ENCODE measurements at places on chromosomes 13 and 19.
A peak's percentile ranks its signal among the peaks of the same experiment; 100 is the strongest.

GRCh38 chr19:38642176-38642575 lies 5.3 kb upstream of the ACTN4 start:
- no peak for DNase-seq

- peak; percentile 74 for DNase-seq
These were observed 7.4 kb upstream of the SLITRK6 start for GRCh38 chr13:85806553-85807175.

DNA sequence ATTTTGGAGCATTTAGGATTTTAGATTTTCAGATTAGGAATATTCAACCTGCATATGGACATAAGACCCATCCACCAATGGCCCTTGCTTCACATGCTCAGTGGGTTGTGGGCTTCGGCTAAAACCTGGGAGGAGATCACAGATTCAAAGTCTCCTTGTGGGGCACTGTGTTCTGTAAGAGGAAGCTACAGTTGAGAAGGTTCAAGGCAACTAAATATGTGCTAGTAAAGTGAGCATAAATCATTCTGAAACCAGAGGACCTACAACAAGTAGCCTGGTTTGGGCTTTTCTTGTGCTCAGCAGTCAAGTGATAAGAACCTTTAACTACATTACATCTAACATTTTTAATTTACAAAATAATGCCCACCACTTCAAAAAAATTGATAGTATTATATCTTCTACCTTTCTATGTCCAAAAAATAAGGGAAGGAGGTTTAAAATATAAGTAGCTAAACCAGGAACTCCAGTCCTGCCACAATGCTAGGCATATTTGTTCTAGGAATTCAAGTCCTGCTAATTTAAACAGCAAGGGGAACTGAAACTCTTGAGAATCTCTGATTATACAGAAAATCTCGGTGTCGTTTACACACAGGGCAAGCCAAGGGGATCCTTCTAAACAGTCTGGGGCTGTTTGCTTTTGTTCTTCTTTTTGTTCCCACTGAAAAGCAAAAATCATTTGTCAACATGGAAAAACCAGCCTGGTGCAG lies 36.6 kb downstream of the FOXO1 start:
- no peak for DNase-seq

DNA sequence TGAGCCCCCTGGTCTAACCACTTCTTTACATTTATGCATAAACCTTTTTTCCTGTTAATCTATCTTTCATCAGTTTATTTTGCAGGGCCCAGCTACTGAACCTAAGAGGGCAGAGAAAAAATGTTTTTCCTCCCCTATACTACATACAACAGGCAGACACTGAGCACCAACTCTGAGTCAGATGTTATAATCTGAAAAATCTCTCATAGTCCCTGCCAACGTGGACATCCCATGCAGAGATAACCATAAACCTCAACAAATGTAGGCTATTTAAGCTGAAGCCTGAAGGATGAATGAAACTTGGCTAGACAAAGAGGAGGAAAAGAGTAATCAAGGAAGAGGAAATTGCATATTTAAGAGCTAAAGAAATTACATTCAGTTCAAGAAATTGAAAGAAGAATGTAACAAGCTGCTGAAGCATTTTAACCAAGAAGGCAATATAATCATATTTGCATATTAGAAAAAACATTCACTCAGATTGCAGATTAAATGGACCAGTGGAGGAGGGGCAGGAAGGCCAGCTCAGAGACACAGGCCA lies 2.6 kb downstream of the NEK3 start:
- DNase-seq: no peak

DNA sequence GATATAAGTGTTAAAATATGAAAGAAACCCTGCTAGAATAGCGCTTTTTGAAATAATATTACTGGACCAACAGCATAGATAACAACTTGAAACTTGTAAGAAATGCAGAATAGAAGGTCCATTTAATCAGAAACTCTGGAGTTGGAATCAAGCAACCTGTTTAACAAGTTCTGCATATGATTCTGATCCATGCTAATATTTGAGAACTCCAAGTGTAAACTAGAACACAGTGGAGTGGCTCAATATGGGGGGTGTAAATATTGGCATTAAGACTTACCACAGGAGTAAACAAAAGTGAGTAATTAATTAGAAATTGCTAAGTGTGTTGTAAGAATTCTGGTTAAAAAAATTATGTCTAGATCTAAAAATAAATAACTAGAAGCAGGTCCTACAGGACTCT lies 151.2 kb downstream of the SLITRK1 start:
- no peak for DNase-seq

GRCh38 chr19:13579388-13580060 lies 73.2 kb upstream of the CACNA1A start:
- DNase-seq: no peak

GRCh38 chr13:46649816-46650215 lies 96.8 kb downstream of the LRCH1 start:
- no peak for DNase-seq

GRCh38 chr19:2151339-2152229 lies at the start of gene AP3D1:
Gene AP3D1, minus strand, starts transcription at chr19:2151566. Its CDS starts 232 bp downstream, at chr19:2151334.
- DNase-seq: peak; percentile 100

GRCh38 chr19:4593409-4593851 lies 33.9 kb upstream of the SEMA6B start:
- no peak for DNase-seq

DNA sequence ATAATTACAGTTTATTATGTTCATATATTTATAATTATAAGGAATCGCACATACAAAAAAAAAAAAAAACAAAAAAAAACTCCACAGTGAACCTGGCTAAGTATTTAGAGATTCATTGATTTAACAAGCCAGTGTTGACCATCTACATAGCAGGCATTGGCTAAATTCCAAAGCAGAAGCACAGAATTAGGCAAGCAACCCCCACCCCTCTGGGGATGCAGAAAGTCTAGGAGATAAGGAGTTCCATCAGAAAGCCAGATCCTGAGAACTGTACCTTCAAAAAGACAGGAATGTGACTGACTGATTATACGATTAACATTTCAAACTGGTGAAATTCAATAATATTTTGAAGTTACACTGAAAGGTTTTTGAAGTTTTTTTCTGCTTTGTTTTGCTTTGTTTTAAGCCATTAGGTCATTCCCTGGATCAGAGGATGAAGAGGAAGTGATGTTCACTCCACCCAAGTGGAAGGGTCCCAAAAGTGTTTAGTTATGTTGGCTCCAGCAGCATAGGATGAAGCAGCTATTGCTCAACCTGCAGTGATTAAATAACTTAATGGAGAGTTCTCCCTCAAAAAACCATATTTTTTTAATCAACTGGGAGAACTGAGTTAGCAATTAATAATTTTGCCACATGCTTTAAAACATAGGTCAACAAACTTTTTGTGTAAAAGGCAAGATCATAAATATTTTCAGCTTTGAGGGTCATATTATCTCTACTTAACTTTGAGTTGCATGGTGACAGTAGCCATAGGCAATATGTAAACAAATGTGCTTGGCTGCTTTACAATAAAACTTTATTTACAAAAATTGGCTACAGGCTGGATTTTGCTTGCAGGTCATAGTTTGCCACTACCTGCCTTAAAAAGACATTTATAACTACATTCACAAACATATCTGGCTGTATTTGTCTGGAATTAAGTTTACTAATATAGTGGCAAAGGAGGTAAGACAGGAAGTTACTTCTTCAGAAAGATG lies 49.6 kb downstream of the DOCK9 start:
- no peak for DNase-seq

DNA sequence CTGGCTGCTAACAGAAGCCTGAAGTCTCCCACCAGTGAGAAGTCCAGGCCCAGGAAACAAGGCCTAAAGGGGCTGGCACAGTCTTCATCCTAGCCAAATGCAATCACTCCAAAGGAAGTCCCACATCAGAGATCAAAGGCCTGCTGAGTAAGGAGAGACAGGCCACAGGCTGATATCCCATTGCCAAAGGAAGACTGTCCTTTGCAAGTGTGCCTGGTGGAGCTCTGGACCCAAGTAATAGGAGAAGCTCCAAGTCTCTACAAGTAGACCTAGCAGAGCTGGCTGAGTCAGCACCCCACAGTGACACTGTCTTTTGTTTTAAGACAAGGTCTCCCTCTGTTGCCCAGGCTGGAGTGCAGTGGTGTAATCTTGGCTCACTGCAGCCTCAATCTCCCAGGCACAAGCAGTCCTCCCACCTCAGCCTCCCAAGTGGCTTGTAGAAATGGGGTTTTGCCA lies 4.5 kb downstream of the DBP start:
- DNase-seq: no peak

DNA sequence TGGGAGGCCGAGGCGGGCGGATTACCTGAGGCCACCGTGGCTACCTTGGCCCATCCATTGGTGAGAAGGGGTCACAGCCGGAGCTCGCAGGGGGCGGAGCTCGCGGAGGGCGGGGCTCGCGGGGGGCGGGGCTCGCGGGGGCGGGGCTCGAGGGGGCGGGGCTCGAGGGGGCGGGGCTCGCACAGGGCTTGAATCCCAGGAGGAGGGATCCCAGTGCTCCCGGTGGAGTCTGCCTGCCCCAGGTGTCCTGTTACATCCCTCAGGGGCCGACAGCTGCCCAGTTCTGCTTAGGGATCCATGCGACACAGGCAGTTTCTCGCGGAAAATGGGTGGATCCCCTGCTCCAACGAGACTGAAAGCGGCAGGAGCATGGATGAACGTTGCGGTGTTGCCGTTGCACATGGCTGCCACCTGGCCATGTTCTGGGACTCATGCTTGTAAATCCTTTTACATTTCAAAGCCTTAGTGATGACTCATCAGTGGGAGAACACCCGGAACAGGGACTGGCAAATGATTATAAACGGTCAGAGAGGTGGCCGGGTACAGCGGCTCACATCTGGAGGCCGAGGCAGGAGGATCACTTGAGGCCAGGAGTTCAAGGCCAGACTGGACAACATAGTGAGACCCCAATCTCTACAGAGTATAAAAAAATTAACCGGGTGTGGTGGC lies 25.1 kb downstream of the TMPRSS9 start:
- DNase-seq: no peak

GRCh38 chr19:16406356-16406755 lies 65.4 kb downstream of the EPS15L1 start:
- no peak for DNase-seq

DNA sequence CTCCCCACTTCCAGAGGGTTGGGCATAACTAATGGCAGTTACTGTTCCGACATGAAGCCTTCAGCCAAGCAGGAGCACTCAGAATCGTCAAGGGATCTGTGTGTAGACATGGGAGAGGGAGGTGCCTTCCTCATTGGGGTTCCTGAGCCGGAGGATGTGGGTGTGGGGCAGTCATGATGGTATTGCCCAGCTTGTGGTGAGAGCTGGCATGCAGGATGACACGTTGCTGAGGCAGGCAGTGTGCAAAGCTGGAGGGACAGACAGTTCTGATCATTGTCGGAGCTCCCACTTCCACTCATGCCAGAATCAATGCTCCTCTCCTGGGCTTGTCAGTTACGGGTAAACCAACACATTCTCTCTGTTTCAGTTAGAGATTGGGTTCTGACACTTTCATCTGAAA lies 83.9 kb upstream of the TSC22D1 start:
- DNase-seq: no peak

DNA sequence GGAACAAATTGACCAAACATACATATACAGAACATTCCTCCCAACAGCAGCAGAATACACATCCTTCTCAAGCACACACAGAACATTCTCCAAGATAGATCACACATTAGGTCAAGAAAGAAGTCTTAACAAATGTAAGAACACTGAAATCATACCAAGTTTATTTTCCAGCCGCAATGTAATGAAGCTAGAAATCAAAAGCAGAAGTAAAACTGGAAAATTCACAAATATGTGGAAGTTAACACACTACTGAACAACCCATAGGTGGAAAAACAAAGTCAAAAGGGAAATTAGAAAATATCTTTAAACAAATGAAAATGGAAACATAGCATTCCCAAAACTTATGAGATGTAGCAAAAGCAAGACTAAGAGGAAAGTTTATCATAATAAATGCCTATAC lies 692.6 kb downstream of the DIAPH3 start:
- no peak for DNase-seq

- DNase-seq: no peak
These were observed 134.2 kb upstream of the PEG3 start for GRCh38 chr19:56974556-56975207.

- DNase-seq: no peak
These were observed 760.4 kb upstream of the PCDH20 start for GRCh38 chr13:62176051-62176450.

DNA sequence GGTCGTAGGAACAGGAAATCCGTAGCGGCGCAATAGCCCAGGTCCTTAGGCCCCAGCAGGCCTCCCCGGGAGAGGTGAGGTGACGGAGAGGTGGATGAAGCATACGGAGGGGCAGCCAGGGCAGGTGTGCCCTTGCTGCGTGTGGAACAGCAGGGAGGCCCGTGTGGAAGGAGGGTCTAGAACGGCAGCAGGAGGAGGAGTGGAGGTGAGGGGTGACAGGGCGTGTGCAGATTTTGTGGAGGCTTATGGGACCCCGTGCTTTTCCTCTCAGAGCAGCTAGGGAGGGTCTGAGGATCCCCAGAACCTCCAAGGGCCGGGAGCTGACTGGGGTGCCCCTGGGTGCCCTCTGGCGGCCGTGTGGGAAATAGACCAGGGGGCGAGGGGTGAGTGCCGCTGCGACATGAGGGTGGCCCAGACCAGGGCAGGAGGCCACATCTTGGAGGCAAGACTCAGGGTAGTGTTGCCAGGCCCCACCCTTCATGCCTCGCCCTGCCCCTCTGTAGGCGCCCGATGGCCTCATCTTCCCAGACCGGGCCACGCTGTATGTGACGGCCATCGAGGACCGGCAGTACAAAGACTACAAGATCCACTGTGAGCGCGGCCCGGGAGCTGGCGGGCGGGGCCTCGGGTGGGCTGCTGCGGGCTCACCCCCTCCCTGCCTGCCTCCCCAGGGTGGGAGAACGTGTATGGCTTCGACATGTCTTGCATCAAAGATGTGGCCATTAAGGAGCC lies 5.0 kb upstream of the ADM5 start:
- no peak for DNase-seq

- no peak for DNase-seq
These were observed 1.1 kb downstream of the ZNF836 start for GRCh38 chr19:52170304-52170703.

DNA sequence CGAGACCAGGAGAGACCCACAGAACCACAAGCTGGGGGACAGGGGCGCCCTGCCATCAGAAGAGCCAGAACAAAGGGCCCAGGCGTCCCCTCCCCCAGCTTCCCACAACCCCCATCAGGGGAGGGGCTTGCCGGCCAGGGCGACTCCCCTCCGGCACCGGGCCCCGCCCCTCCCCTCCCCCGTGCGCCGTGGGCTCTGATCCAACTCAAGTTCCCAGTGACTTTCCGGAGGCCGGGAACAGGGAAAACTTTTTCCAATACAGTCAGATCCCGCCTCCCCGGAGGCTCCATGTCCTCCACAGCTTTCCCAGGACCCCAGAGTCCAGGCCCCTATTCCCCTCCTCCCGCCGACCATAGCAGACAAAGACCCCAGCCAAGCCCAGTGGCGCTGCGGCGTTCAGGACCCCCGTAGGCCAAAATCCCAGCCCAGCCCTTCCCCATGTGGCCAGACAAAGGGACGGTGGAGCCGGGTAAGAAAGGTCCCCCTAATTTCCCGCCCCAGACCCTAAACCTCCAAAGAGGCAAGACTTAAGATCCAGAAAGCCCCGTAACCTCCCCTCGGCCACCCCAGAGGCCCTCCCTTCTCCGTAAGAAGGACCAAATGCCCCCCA lies 673 bp downstream of the TEAD2 start:
- no peak for DNase-seq

Measured in NCI-H1417 treated with DMSO at 0.1 percent for 48 hours (cell line).